ENCODE measurements at places on chromosomes 13 and 19.

GRCh38 chr19:41601771-41602170 is 25.1 kb downstream of the CEACAM4 start:
- DNase-seq = no peak

DNA sequence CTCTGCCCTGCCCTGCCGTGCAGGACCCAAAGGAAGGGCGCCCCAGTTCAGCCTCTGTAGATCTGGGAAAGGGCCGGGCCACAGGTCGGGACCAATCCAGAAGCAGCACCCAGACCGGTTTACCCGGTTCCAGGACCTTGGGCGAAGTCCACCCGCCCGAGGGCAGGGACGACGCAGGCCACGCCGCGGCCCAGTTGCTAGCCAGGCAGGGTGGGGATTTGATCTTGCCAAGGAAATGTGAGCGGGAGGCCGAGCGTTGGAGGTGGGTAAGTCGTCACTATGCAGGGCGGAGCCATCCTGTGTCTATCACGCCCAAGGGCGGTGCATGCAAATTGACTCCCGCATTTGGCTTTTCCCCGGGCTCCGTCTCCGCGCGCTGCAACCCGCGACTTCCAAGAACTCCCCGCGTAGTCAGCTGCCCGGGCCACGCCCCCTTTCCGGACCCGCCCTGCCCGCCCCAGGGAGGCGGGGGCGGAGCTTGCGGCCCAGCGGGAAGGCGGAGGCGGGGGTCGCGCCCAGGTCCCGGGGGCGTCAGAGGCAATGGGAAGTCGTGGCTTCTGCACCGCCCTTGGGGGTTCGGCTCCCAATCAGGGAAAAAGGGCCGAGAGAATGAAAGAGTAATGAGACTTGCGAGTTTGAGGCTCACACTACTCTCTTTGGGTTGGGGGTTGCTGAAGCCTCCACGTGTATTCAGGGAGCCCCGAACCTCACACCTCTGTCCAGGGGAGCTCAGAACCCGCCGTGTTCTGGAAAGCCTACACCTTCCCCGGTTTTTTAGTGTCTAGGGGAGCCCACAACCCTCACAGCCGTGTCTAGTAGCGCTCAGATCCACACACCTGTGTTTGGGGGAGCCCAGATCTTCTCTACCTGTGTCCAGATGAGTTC is 12.8 kb downstream of the IER2 start:
- DNase-seq = peak; percentile 99

- peak; percentile 3 for DNase-seq
Observed at GRCh38 chr19:47663435-47663910, 49.7 kb upstream of the EHD2 start.

DNA sequence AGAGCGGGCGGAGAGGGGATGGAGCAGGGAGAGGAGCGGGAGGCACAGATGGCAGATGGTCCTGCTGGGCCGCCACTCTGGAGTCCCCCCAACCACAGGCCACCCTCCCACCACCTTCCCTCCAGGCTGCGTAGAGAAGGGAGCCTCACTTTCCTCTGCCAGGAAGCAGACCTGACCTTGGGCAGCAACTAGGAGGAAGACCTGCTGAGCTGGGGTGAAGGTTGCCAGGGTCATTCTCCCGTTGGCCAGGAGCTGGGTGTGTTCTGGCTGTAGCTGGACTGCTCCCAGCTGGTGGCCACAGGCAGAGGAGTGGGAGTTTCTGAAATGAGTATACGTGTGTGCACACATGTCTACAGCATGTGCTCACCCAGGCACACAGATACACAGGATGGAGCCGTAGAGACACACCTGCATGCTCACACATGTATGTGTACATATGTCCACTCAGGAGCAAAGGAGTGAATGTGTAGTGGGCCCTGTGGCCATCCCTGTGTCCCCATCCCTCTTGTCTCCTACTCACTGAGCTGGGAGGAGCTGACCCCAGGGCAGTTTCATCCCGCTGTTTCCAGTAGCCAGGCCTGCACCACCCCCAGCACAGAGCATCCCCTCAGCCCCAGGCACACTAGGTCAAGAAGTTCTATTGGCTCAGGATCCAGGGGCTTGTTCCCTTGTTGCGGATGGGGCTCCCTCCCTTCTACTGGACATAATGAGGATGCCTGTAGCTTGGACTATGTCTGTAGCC is 53.0 kb downstream of the CHST8 start:
- no peak for DNase-seq

DNA sequence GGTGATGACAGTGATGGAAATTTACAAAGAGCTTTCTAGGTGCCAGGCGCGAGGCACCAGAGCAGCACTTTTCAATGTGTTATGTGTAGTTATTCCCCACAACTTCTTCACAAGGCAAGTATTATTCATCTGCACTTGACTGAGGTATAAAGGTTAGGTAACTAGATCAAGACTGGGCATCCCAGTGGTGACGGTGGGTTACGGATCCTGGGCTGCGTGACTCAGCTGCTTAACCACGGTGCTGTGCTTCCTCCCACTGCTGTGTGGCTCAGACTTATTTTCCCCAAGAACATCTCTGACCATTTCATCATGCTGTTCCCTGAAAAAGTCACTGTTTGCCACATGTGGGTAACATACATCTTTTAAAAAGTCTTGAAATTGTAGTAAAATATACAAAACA is 19.3 kb downstream of the EDDM13 start:
- no peak for DNase-seq

DNA sequence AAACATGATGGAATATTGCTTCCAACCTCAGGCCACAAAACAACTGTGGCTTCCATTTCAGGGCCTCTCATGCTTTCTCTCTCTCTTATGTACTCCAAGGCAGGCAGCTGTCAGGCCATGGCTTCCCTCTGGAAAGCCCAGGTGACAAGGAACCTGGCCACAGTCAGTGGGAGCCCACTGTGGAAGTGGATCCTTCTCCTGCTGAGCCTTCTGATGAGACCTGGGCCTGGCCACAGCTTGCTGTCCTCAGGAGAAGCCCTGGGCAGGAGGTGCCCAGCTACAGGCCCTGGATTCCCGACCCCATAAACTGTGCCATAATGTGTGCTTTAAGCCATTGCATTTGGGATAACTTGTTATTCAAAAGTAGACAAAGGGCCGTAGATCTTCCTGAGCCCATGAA is 71.2 kb downstream of the SPACA7 start:
- no peak for DNase-seq

DNA sequence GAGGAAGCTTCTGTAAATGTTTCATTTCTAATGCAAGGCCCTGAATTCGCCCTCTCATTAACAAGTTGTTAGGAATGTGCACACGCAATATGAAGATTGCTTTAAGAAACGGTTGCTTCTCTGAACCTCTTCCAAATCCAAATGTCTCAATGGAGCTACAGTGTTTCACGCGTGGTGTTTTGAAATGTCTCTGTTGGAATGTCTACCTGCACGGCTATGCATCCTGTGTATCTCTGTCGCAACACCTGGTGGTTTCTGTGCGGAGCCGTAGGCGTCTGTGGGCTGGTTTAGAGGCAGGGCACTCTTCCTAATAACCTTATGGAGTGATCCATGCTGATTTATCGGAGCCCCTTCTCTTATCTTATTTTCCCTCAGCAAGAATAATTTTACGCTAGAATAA is 1584.2 kb upstream of the SLC10A2 start:
- DNase-seq = no peak

Data from left lung (tissue), 14 donors.